ENCODE measurements at places on chromosomes 13 and 19.
A peak's percentile ranks its signal among the peaks of the same experiment; 100 is the strongest.

GRCh38 chr13:23039266-23039935 lies 141.4 kb upstream of the SGCG start:
- DNase-seq = no peak

DNA sequence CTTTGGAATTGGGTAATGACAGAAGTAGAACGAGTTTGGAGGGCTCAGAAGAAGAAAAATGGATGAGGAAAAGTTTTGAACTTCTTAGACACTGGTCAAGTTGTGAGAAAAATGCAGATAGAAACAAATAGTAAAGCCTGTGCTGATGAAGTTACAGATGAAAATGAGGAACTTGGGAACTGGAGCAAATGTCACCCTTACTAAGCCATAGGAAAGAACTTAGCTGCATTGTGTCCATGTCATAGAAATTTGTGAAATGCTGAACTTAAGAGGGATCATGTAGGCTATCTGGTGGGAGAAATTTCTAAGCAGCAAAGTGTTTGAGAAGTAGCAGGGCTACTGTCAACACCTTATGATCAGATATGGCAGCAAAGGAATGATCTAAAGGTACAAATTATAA lies 289.2 kb upstream of the PCDH9 start:
- DNase-seq = no peak

- no peak for DNase-seq
Measured at GRCh38 chr13:103068836-103069235, 2.6 kb upstream of the SLC10A2 start.

DNA sequence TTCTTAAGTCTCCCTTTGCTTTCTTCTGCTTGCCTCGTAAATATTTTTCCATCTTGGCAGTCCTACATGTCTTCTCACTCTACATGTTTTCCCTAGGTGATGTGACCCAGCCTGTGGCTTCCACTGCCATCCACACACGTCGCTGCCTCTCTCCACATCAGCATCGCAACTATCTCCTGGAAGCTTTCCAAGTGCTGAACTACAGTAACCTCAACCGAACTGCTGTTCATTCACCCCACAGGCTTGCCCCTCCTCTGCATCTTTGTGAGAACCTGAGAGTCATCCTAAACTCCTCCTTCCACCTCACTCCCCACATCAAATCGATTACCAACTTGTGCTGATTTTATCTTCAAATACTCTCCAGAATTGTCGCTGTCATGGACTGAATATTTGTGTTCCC lies 41.2 kb upstream of the USPL1 start:
- peak; percentile 21 for DNase-seq

GRCh38 chr13:99610702-99611289 lies 109.5 kb downstream of the TM9SF2 start:
- no peak for DNase-seq

- no peak for DNase-seq
Measured at GRCh38 chr19:11860721-11861120, 12.2 kb downstream of the ZNF439 start.

DNA sequence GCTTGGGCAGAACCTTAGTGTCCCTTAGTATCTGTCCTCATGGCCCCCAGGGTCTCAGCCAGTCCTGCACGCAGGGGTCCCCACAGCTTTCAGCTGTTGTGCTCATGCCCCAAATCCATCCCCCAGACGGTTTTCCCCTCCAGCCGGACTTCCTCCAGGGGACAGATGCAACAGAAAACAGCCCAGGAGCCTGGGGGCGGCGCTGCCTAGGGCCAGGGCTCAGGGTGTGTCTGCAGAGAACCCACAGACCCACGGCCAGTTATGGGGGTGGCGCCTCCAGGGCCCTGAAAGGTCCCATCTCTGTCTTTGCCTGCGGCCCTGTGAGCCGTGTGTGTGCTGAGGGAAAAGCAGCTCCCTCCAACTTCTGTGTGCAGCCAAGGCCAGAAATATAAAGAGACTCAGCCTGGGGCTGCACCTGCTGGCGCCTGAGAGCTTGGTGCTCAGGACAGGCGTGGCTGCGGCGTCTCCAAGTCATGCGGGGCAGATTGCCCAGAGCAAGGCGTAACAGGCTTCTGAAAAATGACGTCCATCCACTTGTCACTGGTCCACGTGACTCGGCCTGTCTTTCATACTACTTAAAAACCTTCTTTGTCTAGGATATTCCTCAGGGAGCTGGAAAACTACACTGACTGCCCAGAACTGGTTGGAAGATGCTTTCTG lies 22.1 kb upstream of the F7 start:
- DNase-seq = no peak

GRCh38 chr19:36009220-36009619 lies 607 bp upstream of the SYNE4 start:
- no peak for DNase-seq

GRCh38 chr13:97566907-97567306 lies 132.9 kb downstream of the RAP2A start:
- no peak for DNase-seq

- no peak for DNase-seq
Measured at GRCh38 chr19:30513082-30513411, 140.9 kb downstream of the ZNF536 start.

DNA sequence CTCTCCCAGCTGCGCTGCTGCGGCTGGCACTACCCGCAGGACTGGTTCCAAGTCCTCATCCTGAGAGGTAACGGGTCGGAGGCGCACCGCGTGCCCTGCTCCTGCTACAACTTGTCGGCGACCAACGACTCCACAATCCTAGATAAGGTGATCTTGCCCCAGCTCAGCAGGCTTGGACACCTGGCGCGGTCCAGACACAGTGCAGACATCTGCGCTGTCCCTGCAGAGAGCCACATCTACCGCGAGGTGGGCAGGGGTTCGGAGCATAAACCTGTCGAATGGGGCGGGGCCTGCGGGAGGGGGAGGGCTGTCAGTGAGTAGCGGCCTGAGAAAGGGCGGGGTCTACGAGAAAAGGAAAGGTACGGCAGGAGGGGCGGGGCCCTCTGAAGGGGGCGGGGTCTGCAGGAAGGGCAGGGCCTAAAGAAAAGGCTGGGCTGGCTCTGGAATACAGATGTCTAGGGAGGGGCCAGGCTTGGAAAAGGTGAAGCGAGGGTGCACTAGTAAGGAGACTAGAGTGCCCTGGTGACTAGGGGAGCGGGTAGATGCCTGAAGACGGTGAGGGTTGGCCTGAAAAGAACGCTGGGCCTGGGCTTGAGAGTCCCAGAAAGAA lies 3.6 kb downstream of the CD37 start:
- DNase-seq = no peak

DNA sequence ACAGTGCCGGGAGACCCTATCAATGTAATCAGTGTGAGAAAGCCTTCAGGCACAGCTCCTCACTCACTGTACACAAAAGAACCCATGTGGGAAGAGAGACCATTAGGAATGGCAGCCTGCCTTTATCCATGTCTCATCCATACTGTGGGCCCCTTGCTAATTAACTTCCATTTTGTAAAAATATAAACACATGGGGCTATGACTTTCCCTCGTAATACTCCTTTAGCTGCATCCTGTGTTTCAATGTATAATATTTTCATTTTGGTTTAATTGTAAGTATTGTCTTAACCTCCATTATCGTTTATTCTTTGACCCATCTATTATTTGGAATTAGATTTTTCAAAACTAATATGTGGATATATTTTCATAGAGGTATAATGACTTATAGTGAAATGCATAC lies 29.3 kb downstream of the ZNF333 start:
- no peak for DNase-seq

DNA sequence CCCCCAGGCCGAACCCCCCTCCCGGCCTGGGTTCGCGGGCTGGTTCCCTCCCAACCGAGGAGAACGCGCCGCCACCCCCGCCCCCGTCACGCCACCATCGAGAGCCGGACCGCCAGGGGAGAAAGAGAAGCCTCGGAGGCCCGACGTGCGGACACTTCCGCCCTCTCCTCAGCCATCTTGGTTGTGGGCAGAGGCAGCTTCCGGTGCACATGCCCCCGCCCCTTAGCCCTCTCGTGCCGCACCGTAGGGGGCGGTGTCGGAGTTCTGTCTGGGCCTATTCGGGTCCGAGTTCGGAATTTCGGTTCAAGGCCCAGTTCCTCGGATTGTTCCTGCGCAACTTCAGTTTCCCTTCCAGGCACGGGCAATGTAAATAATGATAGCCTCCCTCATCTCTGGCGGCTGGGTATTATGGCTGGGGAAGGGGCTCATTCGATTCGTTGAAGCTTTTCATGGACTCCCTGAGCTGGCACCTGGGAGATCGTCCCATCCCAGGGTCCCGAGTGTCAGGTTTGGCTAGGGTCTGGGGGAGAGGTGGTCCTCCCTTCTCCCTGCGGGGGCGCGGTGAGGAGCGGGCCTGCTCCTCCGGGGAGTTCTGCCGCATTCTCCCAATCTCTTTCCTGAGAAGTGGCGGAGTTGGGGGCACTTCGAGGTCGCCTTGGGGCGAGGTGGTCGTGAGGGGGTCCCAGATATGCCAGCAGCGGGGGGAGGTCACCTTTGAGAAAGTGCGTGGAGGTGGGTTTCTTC lies at the start of the genes IER2 and STX10:
IER2 (plus strand) TSS at position 225 of the 744 bp plus-strand sequence. CDS start 2,776 bp downstream, outside the sequence.
STX10 (minus strand) TSS at position 189 of the 744 bp plus-strand sequence. CDS start 202 bp downstream, outside the sequence.
- DNase-seq = peak; percentile 88

DNA sequence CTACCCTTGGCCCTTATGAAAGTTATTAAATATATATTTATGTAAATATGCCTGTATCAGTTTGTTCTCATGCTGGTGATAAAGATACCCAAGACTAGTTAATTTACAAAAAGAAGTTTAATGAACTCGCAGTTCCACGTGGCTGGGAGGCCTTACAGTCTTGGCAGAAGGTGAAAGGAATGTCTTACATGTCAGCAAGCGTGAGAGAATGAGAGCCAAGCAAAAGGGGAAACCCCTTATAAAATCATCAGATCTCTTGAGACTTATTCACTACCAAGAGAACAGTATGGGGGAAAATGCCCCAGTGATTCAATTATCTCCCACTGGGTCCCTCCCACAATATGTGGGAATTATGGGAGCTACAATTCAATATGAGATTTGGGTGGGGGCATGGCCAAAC lies 506.0 kb upstream of the ATXN8OS start:
- no peak for DNase-seq

GRCh38 chr19:2691951-2692350 lies 10.5 kb downstream of the GNG7 start:
- DNase-seq = no peak

GRCh38 chr19:7862413-7862951 lies 11.7 kb downstream of the PRR36 start:
- DNase-seq = peak; percentile 60

DNA sequence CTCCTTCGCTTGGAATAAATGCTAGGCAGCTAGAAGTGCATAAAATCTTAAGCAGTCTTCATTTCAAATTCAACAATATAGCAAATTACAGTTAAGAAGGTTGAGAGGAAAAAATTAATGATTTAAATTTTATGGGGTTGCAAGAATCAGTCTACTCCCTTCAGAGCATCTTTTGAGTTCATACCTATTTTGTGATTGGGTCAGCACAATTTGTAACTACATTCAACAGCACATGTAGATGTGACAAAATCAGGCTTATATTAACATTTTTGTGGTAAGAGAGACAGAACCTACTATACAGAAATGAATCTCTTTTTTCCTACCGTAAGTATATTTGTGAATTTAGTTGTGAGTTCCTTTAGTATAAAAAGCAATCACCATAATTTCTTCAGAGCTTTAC lies 520.6 kb upstream of the HTR2A start:
- DNase-seq = no peak

DNA sequence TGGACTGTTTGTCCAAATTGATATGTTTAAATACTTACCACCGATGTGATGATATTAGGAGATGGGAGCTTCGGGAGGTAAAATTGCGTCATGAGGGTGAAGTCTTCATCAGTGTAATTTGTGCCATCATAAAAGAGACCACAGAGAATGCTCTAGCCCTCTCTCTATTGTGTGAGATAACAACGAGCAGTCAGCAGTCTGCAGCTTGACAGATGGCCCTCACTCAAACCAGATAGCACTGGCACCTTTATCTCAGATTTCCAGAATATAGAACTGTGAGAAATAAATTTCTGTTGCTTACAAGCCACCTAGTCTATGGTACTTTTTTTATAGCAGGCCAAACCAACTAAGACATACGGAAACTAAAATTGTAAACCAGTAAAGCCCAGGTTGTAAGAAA lies 1718.9 kb upstream of the MIR17HG start:
- no peak for DNase-seq

GRCh38 chr13:76758257-76758656 lies 127.9 kb downstream of the KCTD12 start:
- no peak for DNase-seq

GRCh38 chr13:46666727-46667456 lies 113.9 kb downstream of the LRCH1 start:
- no peak for DNase-seq

- DNase-seq = no peak
Measured at GRCh38 chr13:95552539-95553441, at the start of gene CLDN10. CLDN10 (plus strand) TSS chr13:95552720; CDS start chr13:95552754, 34 bp downstream.

DNA sequence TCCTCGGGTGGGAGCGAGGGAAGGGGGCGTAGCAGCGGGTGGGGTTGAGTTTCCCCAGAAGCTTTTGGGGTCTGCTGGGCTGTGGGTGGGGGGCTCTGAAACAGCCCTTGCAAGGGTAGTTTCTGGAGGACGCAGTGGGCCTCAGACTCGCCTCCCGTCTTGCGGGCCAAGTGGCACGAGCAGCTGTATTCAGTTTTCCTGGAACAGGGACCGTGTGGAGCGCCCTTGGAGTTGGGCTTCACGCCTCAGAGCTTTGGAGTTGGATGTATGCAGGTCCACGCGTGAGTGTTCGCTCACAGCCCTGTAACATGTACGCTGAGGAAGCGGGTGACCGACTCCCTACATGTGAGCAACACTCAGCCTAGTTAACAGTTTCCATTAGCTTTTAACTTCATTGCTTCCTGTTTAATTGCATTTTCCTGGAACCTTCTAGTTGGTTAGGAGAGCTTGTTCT lies 603 bp downstream of the TM9SF2 start:
- peak; percentile 7 for DNase-seq

DNA sequence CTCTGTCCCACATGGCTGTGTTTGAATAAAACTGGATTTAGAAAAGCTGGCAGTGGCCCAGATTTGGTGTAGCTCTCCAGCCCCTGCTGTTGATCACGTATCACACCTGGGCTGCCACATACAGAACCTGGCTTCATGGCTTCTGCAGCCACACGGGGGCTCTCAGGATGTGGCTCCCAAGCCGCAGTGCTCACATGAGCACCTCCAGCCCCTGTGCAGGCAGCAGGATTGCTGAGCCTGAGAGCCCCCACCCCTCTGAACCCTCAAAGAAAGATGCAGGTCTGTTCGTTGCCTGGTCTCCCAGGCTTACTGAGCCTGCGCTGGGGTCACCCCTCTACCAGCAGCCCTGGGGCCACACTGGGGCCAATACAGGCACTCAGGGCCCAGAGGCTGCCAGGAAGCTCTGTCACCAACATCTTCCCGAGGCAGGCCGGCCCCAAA lies 2.7 kb downstream of the PLEKHF1 start:
- no peak for DNase-seq

DNA sequence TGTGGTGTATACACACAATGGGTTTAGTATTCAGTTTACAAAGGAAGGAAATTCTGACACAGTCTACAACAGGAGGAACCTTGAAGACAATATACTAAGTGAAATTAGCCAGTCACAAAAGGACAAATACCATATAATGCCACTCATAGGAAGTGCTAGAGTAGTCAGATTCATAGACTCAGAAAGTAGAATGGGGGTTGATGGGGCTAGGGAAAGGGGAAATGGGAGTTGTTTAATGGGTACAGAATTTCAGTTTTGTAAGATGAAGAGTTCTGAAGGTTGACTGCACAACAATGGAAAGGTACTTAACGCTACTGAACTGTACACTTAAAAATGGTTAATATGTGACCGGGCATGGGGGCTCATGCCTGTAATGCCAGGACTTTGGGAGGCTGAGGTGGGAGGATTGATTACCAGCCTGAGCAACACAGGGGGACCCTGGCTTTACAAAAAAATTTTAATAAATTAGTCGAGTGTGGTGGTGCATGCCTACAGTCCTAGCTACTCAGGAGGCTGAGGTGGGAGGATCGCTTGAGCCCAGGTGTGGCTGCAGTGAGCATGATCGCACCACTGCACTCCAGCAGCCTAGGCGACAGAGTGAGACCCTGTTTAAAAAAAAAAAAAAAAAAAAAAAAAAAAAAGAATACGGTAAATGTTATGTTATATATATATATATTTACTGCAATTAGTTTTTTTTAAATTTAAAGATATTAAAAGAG lies 45.0 kb downstream of the SLC15A1 start:
- DNase-seq = no peak

All from activated T-cell treated with anti-CD3 and anti-CD28 coated beads for 1 hour (primary cell).